Stimulated activated CD4-positive, alpha-beta T cell treated with anti-CD3 and anti-CD28 coated beads, Interleukin-15, amount 100 ng/mL, for 48 hours (primary cell): ENCODE measurements at places on chromosomes 7 and 10.
A peak's percentile ranks its signal among the peaks of the same experiment; 100 is the strongest.

- no peak for DNase-seq
Measured at GRCh38 chr7:16688249-16688648, 42.3 kb downstream of the BZW2 start.

- no peak for DNase-seq
Measured at GRCh38 chr7:13153742-13154141, 466.3 kb downstream of the ARL4A start.

DNA sequence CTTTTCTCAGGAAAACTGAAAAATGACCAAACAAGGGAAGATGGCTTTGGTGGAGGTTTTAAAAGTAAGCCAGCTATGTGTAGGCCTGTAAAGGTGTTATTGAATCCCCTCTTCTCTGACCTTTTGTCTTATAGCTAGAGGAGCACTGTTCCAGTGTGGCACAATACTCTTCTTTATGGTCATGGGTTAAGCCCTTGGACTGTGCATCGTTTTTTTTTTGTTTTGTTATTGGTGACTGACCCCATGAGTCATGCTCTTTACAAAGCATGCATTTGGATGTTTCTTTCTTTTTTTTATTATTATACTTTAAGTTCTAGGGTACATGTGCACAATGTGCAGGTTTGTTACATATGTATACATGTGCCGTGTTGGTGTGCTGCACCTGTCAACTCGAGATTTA lies 19.6 kb upstream of the FAM25A start:
- DNase-seq, result no peak

DNA sequence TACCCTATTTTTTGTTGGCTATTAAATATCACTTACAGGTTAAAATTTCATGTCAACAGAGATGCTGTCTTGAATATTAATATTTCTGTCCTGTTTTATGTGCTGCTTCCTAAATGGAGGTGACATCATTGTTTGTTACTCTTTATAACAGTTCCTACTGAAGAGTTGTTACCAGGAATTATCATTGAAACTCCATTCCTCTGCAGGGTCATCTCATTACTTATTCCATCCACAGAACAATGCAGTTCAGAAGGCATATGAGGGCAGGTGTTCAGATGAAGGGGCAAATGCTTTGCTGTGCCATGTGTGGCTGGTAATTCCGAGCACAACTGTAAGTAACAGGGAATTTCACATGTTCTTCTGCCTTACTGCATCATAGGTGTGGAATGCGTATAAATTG lies 113.4 kb downstream of the ANK3 start:
- no peak for DNase-seq

DNA sequence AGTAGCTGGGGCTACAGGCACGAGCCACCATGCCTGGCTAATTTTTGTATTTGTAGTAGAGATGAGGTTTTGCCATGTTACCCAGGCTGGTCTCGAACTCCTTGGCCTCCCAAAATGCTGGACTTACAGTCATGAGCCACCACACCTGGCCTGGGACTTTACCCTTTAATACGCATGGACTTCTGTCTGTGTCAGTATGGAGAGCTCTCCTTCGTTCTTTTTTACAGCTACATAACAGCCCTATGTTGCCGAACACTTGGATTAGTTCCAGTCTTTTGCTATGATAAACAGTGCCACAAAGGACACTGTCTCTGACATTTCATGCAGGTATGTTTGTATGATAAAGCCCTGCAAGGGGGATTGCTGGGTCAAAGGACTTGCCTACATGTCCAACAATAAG lies 10.9 kb upstream of the OAT start:
- DNase-seq, result no peak

GRCh38 chr10:119177708-119178371 lies 772 bp downstream of the PRDX3 start:
- no peak for DNase-seq

DNA sequence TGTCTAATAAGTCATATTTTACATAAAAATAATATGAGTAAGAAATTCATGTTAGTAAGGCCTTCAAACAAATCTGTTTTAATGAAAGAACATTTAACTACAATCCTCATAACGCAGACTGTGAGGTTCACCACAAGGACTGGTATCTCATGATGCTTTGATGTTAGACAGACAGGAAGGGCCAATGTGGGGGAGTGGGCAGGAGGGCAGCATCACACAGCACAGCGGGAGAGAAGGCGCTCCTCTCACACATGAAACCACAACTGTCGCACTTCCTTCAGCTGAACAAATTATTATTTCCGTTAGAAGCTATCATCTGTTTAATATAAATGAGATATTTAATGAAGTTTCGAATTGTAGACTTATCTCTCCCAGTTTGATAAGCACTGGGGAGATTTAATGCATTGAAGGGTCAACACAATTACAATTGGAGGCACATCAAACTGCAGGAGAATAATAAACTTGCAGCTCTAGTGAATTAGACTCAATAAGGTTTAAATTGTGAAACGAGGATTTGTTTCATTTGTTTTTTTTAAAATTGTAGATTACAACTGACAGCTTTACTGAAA lies 466.1 kb downstream of the PARD3 start:
- no peak for DNase-seq

- peak; percentile 15 for DNase-seq
Measured at GRCh38 chr10:100828738-100829096, 83.3 kb downstream of the PAX2 start.

DNA sequence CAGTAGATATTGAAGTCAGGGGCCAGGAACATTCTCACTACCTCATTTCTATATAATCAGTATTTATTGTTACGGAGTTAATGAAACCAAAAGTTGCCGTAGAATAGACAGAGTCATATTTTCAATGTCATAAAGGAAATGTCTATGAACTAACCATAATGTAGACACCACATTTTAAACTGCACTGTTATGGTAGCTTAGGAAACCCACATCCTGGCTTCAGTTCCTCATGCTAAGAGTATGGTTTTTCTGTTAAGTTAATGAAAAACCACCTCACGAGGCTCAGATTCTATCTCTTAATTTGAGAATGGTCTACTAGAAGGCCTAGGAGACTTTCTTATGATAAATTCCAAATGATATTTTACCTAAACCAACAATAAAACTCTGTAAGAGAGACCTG lies 166.5 kb downstream of the TMEM26 start:
- no peak for DNase-seq

GRCh38 chr10:74365109-74365508 lies 214.1 kb downstream of the ADK start:
- no peak for DNase-seq

- DNase-seq, result no peak
Measured at GRCh38 chr7:42002654-42003053, 234.4 kb downstream of the GLI3 start.

DNA sequence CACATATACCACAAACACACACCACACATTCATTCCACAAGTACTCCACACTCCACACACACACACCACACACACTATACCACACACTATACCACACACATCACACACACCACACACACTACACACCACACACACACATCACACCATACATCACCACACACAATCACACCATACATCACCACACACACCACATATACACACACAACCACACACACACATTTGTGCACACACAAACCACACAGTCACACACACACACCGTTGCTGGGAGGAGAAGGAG lies 112.8 kb downstream of the PTPN20 start:
- DNase-seq, result no peak

- DNase-seq, result no peak
Measured at GRCh38 chr7:115232041-115232440, 310.1 kb downstream of the MDFIC start.

GRCh38 chr10:87734987-87735827 lies 75.5 kb downstream of the PAPSS2 start:
- DNase-seq, result no peak

DNA sequence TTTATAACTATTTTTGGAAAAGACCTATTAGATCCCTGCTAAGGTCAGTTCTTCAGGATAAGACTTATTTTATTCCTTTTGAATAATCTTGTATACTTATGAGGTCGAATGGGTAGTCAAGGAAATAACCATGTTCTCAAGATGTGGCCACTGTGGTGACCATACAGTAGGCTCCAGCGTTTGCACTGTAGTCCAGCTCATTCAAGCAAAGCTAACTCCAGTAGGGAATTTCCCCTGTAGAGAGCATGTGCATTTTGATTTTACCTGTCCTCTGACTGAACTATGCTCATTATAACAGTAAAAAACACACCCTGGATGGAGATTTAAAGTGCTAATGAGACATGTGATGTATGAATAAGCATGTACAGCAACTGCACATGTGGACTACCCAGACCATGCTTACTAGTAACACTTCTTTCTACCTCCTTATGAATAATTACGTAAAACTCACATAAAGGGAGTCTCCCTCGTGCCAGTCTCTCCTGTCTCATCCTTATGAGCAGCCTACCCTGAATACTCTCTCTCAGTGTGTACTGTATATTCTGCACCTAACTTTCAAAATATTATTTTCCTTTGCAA lies 32.4 kb upstream of the SEMA3E start:
- DNase-seq, result no peak

DNA sequence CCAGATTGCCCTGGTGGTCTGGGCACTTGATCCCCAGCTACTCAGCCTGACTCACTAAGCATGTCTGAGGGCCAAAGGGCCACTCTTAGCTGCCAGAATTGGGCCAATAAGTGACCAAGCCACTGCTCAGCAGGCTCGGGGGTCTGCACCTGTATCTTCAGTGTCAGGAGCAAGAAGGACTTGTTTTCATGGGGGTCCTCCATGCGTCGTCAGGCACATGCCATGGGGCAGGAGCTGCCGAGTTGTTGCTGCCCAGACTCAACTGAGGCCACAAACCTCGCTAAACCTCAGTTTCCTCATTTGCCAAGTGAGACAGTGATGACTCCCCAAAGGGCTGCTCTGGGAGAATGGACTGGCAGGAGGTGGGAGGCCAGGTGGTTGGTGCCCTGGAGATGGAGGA lies 158.6 kb upstream of the GDF10 start:
- no peak for DNase-seq

DNA sequence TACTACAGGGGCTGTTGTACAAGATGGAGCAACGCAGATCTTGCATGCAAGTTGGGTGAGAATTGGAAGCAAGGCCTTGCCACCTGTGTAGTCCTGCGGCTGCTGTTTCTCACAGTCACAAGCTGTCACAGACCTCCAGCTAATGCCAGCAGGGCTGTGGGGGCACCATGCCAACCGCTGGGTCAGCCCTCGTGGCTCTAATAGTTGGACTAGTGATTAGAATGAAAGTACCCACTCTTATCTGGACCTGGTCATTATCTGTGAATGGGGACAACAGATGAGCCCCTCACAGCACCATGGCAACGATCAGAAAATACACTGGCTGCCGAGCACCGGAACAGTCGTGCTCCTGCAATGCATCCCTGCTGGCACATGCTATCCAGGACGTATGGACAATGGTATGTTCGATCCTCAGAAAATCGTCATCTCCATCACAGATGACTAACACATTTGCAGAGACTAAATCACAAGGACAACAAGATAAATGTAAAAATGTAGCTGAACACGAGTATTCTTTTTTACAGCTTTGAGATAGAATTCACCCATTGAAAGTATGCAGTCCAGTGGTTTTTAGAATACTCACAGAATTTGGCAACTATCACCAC lies 80.4 kb upstream of the CALN1 start:
- DNase-seq, result no peak

DNA sequence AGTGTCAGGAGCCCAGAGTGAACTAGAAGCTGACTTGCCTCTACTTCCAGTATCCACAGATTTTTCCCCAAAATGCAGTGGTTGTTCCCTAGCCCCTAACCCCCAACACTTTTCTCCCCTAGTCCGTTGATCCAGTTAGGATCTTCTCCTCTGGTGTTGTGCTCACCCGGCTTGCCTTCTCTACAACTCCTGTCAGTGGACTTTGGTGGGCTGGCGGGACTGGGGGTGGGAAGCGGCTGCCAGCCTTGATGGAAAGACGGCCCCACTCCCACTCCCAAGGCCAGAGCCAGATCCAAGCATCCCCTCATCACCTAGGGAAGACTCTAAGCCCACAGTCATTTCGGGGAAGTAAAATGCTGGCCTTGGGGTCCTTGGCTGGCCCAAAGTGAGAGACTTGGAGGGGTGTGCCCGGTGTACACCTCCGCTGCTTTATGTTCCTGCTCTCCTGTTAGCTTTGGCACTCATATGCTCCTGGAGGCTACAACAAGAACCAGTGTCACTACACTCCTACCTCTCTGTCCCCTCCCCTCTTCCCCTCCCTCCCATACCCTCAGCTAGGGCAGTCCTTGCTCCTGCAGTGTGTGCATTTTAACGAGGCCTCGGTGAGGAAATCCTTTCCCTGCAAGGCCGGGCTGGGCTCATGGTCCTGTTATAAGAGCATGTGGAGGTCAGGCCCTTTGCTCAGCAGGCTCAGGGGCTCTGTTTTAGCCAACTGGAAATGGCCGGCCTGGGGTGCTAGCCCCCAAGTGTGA lies 930 bp upstream of the HOXA10 start:
- no peak for DNase-seq

GRCh38 chr7:148905093-148905666 lies 21.1 kb upstream of the EZH2 start:
- no peak for DNase-seq

DNA sequence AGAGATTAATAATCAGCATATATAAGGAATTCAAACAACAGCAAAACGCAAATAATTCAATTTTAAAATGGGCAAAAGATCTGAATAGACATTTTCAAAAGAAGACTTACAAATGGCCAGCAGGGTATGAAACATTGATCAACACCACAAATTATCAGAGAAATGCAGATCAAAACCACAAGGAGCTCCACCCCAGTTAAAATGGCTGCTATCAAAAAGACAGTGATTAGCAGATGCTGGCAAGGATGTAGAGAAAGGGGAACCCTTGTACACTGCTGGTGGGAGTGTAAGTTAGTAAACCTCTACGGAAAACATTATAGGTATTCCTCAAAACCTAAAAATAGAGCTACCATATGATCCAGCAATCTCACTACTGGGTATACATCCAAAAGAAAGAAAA lies 128.0 kb upstream of the CACUL1 start:
- DNase-seq, result no peak

GRCh38 chr7:105827151-105827875 lies 49.1 kb downstream of the ATXN7L1 start:
- no peak for DNase-seq

DNA sequence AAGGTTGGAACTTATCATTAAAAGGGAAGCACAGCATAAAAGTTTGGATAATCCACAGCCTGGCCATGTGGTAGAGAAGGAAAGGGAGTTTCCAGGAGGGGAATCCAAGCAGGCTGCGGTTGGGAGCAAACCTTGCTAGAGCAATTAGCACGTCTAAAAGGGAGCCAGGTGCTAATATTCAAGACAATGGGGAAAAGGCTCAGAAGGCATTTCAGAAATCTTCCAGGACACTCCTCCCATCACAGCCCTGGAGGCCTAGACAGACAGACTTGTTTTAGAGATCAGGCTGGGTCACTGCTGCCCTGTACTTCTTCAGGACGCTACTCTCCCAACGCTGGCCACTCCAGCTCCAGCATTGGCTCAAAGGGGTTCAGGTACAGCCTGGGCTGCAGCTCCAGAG lies 96.2 kb upstream of the KAT6B start:
- DNase-seq, result no peak
